ENCODE measurements at places on chromosomes 2 and 18.

- DNase-seq: no peak
These were observed 21.5 kb upstream of the CALCRL start for GRCh38 chr2:187469538-187469937.

DNA sequence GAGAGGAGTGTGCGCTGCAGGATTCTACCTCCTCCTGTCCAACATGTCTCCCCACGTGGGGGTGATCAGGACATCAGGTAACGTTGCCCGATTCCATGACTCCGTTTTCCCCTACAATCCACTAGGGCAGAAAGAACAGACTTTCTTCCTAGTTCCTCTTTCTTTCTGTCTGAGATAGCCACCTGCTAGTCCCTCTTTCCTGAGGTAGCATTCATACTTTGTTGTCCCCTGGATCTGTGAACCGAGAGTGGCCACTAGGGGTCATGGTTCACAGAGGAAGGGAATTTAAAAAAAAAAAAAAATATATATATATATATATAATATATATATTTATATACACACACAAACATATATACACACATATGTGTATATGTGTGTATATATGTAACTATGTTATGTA lies 210.0 kb upstream of the ZNF521 start:
- DNase-seq: peak; percentile 7

DNA sequence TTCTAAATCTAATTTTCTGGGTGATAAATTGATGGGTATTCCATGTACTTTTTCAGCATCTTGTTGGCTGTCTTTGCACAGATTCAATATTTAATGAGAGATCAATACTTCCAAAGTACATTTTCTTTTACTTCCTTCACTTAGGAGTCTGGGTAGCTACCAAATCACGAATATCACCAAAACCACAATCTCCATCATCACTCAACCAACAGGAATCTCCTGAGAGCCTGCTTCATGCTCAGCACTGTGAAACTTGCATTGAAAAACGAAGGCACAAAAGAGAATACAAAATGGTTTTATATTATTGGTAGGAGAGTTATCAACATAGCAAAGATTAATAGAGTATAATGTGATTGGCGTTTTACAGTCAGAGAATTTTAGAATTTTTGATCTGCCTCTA lies 261.5 kb upstream of the DSEL start:
- peak; percentile 60 for DNase-seq

DNA sequence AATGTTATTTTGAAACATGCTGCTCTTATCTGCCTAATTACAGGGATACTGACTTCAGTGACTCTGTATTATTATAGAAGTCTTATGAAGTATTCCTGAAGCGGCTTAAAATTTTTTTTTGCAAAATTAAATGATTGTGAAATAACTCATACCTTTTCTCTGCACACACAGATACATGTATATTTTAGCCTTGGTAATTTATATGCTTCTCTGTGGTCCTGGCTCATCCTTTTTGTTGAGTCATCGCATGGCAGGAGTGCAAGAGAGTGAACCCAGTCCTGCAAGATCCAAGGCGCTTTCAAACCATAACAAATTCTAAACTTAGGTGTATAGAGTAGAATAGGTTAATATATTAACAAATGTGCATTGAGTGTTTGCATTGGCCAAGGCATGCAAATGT lies 8.6 kb downstream of the CCNT2 start:
- peak; percentile 55 for DNase-seq

GRCh38 chr2:211766689-211767088 lies 771.9 kb downstream of the ERBB4 start:
- no peak for DNase-seq

GRCh38 chr2:23509103-23509502 lies 124.1 kb downstream of the KLHL29 start:
- DNase-seq: no peak

GRCh38 chr2:106851087-106851874 lies 34.7 kb downstream of the ST6GAL2 start:
- DNase-seq: no peak
